ENCODE measurements at places on chromosomes 4 and X.
A peak's percentile ranks its signal among the peaks of the same experiment; 100 is the strongest.

GRCh38 chrX:45557387-45557786 lies 356.7 kb upstream of the DIPK2B start:
- DNase-seq: no peak

GRCh38 chrX:76420237-76420636 lies 7.3 kb upstream of the MAGEE1 start:
- DNase-seq: no peak

GRCh38 chrX:3669841-3670475 lies 43.5 kb downstream of the PRKX start:
- DNase-seq: no peak

DNA sequence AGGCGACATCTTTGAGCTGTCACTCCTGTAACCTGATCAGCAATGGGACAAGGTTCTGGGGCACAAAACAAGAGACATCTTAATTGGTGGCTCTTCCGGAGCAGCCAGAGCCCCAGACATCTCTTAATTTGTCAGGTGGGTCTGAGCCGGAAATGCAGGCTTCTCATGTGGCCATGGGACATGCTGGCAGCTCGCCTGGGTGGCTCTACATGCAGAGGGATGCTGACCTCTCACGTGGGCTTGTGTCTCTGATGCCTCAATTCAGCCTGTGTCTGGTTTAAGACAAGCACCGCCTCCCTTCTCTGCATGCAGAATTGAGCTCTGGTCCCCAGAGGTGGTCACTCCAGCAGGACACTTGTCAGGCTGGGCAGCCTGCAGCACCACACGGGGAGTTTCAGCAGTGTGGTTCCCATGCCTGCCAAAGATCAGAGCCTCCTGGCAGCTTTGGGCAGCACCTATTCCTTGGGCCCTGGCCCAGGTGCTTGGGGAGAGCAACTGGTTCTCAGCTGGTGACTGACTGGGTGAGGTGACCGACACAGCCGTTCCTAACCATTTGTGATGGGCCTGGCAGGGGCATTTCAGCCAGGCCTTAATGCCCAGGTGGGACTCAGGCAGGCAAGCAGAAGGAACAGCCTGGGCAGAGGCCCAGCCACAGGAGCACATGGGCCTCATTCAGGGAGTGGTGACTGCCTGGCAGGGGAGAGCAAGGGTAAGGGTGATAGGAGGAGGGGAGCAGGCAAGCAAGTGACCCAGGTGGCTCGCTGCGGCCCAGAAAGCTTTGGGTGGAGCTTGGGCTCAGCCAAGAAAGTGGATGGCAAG lies 53.4 kb downstream of the HMX1 start:
- no peak for DNase-seq

- DNase-seq: no peak
These were observed 19.5 kb upstream of the PDE6B start for GRCh38 chr4:605702-606425.

GRCh38 chr4:83536362-83537272 lies 709 bp downstream of the GPAT3 start:
- DNase-seq: peak; percentile 23

- peak; percentile 49 for DNase-seq
These were observed at the start of gene ARHGAP4 for GRCh38 chrX:153925739-153926551. ARHGAP4 (minus strand) TSS chrX:153926264; CDS start chrX:153926202, 62 bp downstream.

GRCh38 chr4:152485726-152486276 lies 50.1 kb downstream of the FBXW7 start:
- DNase-seq: no peak

DNA sequence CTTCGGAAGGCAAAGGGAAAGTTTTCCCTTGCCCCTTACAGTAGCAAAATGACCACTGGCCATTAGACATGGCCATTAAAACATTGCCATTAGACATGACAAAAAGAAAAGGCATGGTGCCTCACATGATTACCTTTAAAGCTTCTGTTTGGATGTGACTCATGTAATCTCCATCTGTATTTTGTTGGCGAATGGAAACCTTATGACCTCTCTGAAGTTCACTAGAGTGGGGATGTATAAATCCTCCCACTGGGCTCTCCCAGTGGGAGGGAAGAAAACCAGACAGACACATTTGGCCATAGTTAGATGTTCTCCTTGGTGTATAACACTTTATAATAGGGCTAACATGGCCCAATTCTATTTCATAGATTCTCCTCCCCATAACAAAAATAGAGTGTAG lies 152.6 kb downstream of the MAGEB17 start:
- no peak for DNase-seq

DNA sequence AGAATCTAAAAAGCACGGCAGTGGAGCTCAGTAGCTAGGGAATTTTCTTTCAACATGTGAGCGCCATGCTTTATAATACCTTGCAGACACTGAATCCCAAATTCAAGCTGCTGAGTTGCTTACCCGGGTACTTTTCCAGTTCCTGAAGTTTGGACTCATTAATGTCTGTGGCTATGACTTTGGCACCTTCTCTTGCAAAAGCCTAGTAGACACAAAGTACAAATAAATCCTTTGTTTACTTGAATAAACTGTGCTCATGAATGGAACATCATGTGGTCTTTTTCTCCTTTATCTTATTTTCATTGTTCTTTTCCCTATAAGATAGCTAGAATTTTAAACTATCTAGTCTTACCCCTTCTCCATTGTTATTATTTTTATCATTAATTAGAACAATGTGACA lies 4.6 kb downstream of the BDH2 start:
- no peak for DNase-seq

- DNase-seq: no peak
These were observed 75.9 kb upstream of the CPEB2 start for GRCh38 chr4:14926368-14926767.

All from activated CD4-positive, alpha-beta T cell treated with anti-CD3 and anti-CD28 coated beads, Interleukin-2, amount 50 U/mL, for 48 hours (primary cell).